ENCODE measurements at places on chromosomes 16 and 17.

- no peak for DNase-seq
Measured at GRCh38 chr17:1989135-1989534, 36.0 kb downstream of the RTN4RL1 start.

DNA sequence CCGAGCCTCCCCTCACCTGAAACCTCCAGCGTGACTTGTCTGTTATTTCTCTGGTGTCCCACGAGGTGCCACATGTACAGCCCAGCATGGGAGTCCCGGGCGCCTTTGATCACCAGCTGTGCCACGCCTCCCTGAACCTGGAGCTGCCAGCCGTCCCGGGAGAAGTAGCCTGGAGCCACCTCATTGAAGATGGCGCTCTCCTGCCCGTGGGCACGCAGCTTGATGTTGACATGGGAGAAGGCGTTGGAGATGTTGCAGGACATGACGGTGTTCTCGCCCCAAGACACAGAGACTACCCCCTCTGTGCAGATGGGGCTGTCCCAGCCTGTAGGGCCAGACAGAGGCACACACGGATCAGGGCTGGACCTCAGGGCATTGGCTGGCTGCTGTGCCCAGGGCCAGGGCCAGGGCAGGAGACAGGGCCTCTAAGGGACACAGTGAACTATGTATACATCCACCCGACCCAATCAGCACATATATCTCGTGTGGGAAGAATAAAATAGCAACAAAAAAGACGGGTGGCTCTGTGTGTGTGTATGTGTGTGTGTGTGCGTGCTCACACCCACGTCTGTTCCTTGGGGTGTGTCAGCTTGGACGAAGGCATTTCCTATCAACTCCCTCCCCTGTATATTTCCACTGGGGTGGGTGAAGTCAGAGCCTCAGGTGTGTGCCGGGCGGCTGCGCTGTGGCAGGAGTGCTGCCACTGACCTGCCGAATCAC, 7.3 kb upstream of the CD7 start:
- DNase-seq = no peak

DNA sequence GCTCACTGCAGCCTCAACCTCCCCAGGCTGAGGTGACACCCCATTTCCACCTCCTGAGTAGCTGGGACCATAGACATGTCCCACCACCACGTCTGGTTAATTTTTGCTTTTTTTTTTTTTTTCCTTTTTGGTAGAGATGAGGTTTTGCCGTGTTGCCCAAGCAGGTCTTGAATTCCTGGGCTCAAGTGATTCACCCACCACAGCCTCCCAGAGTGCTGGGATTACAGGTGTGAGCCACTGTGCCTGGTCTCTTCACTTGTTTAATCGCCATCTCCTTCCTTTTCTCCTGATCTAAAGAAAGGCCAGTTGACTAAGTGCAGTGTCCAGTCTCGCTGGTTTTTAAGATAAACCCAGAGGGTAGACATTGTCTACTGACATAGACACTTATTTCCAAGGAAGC, 152.0 kb downstream of the C16orf95 start:
- no peak for DNase-seq

DNA sequence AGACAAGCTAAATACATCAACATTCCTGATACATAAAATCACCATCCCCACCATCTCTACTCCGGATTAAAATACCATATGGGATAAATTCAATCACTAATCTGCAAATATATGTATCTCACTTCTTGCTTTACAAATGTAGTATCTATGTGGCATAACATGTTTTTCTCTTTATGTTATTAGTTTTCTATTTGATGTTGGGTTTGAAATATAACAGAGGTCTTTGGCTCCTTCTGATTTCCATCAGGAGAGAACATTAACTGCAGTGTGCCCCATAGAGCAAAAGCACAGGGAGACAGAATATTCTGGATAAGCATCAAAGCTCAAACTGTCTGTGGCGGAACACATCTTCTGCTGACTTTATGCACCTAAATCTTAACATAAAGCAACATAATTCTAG, 547.2 kb upstream of the CDH8 start:
- DNase-seq = no peak

GRCh38 chr17:64166876-64167275, 36.9 kb upstream of the ERN1 start:
- DNase-seq = no peak

DNA sequence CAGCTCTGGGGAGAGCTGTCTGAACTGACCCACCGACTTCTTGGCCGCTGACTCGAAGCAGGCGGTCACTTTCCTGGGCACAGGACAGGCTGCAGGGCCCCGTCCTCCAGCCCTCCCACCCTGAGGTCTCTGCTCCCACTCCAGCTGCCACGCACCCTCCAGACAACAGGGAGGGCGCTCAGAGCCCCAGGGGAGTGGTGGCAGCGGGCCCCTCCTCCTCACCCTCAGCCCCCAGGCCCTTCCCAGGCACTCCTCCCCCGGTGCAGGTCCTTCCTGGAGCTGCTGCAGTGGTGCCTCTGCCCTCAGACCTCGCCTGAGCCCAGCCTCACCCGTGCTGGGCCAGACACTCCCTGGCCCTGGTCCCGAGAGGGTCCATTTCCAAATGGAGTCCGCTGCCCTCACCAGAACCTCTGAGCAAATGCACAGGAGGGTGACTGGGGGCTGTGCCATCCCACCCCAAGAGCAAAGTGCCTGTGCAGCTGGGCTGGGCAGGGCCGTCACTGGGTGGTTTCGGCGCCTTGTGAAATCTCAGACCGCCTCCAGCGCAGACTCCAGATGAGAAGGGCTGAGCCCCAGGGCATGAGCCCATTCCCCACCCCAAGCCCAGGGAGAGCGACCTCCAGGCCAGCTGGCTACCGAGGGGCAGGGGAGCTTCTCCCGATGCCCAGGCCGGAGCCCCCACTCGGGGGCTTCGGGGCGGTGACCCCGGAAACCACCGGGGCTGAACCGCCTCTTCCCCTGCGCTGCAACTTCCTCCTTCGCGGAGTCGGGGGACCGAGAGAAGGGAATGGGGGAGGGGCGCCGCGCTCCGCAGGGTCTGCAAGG, 717 bp downstream of the CYBA start:
- DNase-seq = no peak

DNA sequence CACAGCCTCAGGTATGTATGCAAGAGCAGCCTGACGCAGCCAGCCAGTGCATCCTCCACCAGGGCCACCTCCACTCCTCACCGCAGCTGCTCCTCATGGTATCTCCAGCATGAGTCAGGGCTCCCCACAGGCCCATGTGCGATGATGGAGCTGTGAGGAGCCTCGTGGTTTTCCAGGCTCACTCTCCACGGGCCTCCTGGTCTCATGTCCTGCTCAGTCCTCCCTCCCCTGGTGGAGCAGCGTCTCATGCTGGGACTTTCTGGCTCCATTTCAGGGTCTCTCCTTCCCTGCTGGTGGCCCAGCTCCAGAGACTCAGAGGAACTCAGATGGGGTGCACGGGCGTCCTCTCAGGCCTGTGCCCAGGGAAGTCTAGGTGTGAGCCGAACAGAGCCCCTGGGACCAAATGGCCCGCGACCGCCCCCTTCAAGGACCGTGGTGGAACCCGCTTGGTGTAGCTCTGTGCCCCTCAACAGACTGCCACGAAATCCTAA, 70.4 kb downstream of the METRNL start:
- DNase-seq = no peak

DNA sequence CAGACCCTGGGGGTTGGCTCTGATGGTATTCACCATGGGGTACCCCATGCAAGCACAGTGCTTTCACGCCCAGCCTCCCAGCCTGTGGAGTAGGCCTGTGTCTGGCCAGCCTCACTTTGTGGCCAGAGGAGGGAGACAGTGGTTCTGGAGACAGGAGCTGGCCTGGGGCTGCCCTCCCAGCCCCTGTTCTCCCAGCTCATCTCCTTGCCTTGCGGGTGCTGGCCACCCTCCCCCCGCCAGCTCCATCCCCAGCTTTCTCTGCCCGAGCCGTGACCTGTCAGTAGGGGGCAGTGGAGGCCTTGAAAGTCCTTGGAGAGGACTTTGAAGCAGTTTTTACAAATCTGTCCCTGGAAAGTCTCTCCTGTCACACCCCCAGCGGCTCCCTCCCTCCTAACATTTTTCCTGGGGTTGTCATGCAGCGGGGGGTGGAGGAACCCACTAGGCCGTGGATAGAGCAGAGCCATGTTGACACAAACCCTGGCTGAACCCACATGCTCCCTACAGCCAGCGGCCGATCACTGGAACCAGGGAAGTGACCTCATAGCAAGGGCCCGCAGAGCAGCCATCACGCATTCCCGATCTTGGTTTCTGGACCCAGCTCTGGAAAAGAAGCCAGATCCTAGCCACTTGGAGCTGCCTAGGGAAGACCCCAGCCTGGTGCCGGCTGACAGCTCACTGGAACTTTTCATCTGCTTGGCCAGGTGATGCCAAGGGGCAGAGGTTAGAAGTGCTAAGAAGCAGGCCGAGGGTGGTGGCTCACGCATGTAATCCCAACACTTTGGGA, 289.4 kb downstream of the SEC14L1 start:
- DNase-seq = peak; percentile 85

- no peak for DNase-seq
Measured at GRCh38 chr16:86366481-86366880, 143.8 kb upstream of the FOXF1 start.

DNA sequence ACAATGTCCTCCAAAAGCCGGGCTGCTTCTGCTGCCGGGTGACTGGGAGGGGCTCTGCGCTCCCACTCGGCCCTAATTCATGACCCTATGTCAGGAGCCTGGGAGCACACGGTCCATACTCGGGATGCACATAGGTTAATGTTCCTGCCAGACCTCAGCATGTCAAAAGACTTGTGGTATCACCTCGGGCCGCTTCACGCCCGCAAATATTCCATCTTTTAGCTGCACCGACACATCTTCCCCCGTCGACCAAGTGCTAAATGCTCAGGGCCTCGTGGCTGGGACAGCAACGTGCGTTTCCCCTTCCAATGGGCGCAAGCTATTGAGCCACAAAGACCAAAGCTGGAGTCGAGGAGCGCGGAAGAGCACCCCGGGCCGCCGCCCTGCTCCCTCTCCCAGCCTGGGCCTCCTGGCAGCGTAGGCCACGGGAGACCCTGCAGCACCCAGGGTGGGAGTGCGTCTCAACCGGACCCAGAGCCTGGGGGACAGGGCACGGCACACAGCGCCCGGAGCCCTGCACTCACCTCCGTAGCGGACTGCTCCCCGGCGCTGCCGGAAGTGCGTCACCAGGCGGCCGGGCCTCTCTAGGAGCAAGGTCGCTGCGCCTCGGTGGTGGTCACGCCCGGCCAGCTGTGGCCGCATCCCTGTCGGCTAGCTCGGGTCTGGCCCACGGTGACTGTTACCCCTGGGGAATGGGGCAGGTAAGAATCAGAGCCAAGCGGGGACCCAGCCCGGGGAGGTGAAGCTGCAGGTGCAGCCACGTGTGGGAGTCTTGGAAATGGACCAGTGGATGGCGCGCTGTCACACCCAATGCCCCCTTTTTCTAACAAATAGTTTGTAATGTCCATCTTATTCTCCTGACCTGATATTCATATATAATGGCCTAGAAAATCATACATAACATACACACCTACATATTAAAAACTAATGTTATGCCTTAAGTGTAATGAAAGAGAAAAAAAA, at the start of gene ZNF23:
TSS of gene ZNF23 (minus strand) at position 562 of the 963 bp plus-strand sequence. CDS start 5,451 bp downstream, outside the sequence.
- peak; percentile 50 for DNase-seq

GRCh38 chr16:1916640-1916990, 1.6 kb downstream of the HS3ST6 start:
- DNase-seq = no peak

DNA sequence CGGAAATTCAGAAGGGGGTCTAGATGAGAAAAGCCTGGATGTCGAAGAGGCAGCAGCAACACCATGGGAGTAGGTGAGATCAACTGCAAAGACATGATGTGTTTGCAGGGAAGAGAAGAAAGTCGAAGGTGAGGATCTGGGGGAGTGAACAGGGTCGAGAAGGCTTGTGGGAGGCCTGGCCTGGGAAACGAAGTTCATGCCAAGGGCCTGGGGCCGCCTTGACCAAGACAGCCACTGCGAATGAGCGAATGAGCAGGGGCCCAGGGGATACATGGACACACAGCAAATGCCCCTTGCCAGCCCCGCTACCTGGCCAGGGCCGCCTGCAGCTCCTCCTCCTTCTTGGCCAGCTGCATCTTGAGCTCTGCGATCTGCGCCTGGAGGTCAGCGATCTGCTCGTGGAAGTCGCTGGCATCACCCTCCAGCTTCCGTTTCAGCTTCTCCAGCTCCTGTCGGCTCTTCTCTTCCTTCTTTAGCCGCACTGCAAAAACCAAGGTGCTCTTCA, 87.1 kb downstream of the NDE1 start:
- DNase-seq = no peak

- DNase-seq = no peak
Measured at GRCh38 chr16:83915491-83915890, 16.6 kb downstream of the MLYCD start.

- DNase-seq = no peak
Measured at GRCh38 chr17:67438667-67439066, 61.6 kb downstream of the PITPNC1 start.

GRCh38 chr17:73589363-73589980, 54.8 kb downstream of the SDK2 start:
- no peak for DNase-seq

GRCh38 chr17:2972749-2973148, 90.7 kb downstream of the OR1D5 start:
- no peak for DNase-seq

DNA sequence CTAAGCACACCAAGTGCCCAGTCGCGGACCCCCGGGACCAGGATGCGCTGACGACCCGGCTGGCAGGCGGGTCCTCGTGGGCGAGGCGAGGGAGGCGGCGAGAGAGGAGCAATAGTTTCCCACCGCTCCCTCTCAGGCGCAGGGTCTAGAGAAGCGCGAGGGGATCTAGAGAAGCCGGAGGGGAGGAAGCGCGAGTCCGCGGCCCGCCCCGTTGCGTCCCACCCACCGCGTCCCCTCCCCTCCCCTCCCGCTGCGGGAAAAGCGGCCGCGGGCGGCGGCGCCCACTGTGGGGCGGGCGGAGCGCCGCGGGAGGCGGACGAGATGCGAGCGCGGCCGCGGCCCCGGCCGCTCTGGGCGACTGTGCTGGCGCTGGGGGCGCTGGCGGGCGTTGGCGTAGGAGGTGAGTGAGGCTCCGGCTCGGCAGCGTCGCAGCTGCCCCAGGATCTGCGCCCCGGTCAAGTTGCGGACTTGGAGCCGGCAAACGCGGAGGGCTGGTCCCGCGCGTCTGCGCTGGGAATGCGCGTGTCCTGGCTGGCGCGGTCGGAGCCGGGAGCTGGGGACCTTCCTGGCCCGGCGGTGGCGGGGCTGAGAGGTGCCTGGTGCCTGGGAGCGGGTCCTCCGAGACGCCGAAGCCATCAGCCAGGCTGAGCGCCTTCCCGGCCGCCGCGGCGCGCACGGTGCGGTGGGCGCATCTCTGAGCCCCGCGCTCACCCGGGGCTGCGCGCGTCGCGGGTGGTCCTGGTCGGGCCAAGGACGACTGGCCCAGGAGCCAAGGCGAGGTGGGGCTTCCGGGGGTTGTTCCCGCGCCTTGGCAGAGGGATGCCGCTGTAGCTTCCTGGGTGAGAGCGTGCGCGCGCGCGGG, at the start of gene ITGB3:
TSS of gene ITGB3 (plus strand) at position 287 of the 862 bp plus-strand sequence. CDS start at position 322, 35 bp downstream.
- peak; percentile 21 for DNase-seq

DNA sequence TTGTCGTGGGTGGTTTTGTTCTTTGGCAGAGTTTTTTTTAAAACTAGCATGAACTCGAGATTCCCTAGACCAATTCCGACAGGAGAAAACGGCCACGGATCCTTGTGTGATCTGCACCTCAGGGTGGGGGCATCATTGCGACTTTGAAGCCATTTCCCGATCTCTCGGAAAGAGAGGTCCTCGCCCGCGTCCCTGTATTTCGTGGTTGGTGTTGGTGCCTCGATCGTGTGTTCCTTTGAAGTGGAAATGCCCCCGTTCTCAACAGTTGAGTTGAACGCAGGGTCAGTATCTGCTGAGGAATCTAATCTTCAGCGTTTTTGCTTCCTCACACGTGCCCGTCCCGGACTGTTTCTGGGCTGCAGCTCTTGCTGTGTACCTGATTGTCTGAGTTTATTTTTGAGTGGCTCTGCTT, 1.1 kb downstream of the CRAMP1 start:
- DNase-seq = no peak

GRCh38 chr17:49447628-49448302, 33.1 kb upstream of the PHB1 start:
- no peak for DNase-seq

- DNase-seq = no peak
Measured at GRCh38 chr17:41642252-41643156, 18.1 kb upstream of the KRT17 start.
